ENCODE measurements at places on chromosomes 2 and 18.

GRCh38 chr2:15061268-15061667 lies 428.8 kb downstream of the LRATD1 start:
- no peak for DNase-seq

GRCh38 chr2:25056098-25056821 lies 14.4 kb downstream of the EFR3B start:
- DNase-seq, result no peak

GRCh38 chr2:229610333-229610732 lies 104.0 kb downstream of the DNER start:
- DNase-seq, result no peak

DNA sequence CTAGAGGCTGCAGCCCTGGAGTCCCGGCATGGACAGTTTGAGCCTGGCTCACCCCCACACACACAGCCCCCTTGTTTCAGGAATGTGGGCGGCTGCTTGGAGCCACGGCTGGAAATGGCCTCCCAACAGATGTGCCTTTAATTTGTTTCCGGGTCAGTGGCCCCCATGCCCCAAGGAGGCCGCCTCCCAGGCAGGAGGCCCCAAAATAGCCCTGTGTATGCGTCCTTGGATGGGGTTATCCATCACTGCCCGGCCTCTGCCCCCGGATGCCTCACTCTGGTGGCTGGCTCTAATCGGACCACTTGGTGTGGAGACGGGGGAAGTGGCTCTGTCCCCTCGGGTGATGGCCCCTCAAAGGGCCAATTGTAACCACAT lies 151.9 kb upstream of the MYCN start:
- no peak for DNase-seq

- no peak for DNase-seq
These were observed 50.6 kb downstream of the ABCG8 start for GRCh38 chr2:43889416-43889815.

- DNase-seq, result peak; percentile 79
These were observed 26.7 kb upstream of the ACTR3 start for GRCh38 chr2:113863144-113863543.

- DNase-seq, result no peak
These were observed 42.7 kb downstream of the ZFP36L2 start for GRCh38 chr2:43183743-43184142.

DNA sequence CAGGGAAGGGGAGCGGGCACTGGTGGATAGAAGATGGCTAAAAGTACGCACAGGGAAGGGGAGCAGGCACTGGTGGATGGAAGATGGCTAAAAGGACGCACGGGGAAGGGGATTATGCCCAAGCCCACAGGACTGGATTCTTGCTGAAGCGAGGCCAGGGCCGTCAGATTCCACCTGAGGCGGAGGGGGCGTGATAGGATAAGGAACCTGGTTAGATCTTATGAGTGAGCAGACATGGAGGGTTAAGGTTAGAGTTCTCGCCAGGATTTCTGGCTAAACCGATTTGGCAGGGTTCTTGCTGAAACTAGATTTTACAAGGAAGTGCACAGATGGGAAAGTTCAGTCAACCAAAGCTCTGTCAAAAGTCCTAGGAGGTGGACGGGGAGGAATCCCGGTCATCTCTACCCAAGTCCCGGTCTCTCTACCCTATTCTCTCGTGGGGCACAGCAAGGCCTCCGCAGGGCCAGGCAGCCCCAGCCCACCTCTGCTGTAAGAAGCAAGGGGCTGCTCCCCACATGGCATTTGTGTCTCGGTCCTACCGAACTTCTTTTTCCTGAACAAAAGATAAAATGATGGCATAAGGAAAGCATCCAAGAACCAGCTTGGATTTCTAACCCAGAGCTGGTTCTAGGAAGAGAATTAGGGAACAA lies 140.8 kb downstream of the PTGR3 start:
- no peak for DNase-seq

DNA sequence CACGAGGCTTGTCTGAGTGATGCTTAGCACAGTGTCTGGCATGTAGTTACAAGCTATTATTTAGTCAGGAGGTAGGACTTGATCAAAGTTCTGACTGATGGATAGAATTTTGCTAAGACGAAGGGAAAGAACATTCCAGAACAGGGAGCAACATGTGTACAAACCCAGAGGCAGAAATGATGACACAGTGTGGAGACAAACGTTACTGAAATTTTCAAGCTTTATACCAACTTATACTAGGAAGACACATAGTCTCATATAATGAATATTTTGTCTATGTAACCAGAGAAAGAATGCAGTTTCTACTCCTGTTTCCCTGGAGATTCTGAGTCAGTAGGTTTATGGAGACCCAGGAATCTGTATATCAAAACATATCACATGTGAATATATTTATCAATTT lies 123.4 kb downstream of the FAM124B start:
- no peak for DNase-seq

DNA sequence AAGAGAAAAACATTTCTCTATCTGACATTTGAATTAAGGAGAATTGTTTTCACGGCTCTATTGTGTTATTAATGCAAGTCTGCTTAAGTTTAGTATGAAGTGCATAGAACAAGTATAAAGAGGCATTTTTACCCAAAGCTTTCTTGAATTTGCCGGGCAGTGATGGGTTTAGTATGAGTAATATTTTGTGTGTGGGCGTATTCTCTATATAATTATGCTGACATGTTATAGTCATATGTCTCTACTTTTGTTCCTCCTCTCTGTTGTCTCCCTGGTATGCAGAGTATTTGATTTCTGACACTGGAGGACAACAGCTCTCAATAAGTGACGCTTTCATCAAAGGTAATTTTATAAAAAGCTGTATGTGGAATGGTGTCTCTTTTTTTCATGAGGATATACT lies 45.9 kb downstream of the PIKFYVE start:
- no peak for DNase-seq

DNA sequence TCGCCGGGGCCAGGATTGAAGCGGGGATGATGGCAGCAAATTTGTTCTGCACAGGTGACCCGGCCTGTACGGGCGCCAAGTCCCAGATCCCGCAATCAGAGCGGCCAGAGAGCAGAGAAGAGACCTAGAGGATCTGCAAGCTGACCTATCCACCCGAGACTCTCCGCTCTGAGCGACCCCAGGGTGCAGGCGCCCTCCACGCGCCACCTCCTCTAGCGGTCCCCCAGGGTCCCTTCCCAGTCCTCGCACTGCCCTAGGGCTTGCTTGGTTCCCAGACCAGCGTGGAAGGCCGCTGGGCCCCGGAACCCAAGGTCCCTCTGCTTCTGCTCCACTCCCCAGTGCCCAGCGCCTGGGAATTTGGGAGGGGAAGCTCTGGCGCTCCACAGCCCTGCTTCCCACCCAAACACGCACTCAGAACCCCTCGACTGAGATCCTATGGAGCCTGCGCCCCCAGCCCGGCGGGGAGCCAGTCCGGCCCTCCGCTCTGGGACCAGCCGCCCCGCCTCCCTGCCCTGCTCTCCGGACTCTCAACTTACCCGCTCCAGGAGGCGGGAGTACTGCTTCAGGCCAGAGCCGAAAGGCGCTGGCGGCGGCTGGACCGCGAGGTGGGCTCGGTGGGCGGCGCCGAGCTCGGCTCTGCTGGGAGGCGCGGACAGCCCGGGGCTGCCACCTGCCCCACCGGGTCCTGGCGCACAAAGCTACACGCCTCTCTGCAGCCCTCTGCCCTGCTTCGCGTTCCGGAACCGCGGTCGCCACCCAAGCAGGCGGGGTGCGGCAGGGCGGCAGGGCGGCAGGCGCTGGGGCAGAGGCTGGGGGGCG lies 3.0 kb upstream of the SIX3 start:
- no peak for DNase-seq

- DNase-seq, result no peak
These were observed 245.3 kb upstream of the ID2 start for GRCh38 chr2:8436585-8436984.

DNA sequence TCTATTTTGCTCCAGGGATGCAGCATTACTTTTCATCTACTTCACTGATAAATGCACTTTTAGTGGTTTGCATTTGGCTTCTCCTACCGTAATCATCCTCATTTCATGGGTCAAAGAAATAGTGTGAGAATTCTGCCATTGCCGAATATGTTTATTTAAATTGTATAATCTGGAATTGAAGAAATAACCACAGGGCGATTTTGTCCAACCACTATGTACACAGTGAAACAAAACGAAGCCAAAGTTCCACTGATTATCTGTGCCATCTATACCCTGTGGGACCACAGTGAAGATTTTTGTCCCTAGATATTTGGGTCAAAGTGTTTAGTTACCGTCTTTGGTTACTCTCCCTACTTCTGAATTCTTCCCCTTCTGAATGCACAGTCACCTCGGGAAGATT lies 888.6 kb upstream of the NRXN1 start:
- DNase-seq, result no peak

- no peak for DNase-seq
These were observed 12.4 kb upstream of the VAPA start for GRCh38 chr18:9901377-9901776.

DNA sequence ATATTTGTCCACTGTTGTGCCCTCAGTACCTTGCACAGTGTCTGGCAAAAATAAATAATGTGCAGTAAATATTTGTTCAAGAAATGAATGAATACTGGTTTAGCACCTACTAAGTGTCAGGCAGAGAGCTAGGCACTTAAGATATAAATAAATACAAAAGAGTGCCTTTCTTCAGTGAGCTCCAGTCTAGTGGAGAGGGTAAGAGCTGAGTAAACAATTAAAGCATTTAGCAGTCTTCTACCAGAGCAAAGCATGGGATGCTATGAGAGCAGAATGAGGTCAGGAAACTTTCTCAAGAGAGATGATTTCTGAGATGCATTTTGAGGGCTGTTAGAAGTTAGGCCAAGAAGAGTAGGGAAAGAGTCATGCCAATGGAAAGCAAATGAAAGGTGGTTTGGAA lies 314.7 kb downstream of the DSC3 start:
- no peak for DNase-seq

DNA sequence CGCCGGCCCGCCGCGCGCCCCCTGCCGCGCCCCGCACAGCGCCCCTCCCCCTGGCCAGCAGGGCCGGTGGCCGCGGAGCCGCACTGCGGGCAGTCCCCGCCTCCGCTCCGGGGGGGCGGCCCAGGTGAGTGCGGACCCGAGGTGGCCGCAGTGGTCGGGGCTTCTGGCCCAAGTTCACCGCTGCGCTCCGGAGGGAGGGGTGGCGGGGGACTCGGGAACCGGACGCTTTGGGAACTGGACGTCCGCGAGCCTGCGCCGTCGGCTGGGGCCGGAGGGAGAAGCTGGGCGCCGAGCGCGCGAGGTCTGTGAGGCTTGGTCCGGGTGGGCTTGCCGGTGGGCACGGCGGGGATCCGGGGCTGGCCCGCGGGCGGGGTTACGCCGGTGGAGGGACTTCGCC lies 591 bp upstream of the LDLRAD4 start:
- DNase-seq, result no peak

DNA sequence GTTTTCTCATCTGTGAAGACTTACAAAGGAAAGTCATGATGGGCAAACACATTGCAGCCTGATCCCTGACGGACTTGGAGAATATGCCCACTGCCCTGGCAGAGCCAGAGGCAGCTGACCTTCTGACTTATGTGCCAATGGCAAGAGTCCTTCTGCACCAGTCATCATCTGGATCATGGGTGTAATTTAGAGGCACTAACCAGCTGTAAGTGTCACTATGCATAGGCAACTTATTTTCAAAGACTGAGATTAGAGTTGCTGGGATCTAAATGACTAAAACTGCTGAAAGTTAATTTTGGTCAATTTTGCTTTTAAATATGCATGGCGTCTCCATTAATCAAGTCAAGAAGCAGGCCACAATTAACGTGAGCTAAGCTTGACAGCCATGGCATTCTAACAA lies 261.2 kb downstream of the BCL11A start:
- DNase-seq, result no peak

- DNase-seq, result no peak
These were observed 55.6 kb downstream of the VIL1 start for GRCh38 chr2:218474527-218474926.

DNA sequence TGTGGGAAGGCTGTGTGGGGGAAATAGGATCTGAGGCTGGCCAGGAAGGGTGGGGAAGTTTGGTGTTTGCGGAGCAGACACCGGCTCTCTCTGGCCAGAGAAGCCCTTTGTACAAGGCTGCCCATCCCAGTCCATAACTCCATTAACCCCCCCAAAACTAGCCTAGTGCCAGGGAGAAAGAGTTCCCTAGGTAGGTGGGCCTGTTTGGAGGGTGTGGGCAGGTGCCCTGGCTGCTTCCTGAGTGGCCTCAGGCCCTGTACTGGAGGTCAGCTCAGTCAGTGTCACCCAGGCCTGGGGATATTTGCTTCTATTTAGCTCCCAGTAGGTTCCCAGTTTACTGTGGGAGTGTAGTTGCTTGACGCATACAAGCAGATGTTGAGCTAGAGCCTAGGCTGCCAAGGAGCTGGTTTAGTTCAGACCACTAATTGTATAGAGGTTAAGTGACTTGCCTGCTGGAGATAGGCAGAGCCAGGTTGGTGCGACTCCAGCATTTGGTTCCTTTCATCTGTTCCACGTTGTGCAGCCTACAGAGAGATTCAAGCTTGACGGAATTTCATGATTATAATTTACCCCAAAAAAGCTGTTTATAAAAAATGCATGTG lies 2.9 kb upstream of the GREB1 start:
- DNase-seq, result no peak

- DNase-seq, result no peak
These were observed 57.9 kb upstream of the FRZB start for GRCh38 chr2:182924306-182924705.

GRCh38 chr2:27148801-27149439 lies at the start of gene TCF23:
Gene TCF23 (plus strand): TSS chr2:27149004. CDS start chr2:27149134, 130 bp downstream.
- DNase-seq, result no peak

DNA sequence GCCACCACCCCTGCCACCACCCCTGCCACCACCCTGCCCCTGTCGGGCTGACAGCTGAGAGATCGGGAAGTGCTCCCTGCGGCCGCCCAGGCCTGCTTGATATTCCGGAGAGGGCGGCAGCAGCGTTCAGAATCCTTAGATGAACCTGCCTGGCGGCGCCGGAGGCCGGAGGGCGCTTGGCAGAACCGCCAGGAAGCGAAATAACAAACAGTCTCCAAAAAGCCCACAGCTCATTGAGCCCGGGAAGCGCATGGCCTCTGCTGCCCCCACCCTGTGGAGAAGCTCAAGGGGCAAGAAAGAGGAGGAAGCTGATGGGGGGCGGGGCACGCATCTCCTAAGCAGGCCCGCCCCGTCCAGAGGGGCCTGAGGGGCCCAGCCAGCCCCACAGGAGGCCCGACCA lies 92.2 kb upstream of the MBOAT2 start:
- DNase-seq, result peak; percentile 45

DNA sequence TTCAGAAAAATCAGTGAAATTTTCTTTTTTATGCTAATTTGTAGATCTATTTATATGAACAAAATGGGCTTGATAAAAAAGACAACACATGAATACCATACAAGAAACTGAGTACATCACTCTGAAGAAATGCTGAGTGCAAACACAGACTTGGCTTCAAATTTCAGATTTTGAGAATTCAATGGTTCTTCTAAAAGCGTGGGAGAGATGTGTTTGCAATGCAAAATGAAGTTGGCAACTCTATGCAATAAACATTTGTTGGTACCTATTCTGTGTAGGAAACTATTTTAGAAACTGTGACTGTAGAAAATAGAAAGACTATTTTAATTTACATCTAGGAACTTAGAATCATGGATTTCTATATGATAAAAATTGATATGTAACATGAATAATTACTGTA lies 1834.1 kb upstream of the CELF4 start:
- DNase-seq, result no peak

GRCh38 chr2:199100326-199101110 lies 357.2 kb downstream of the SATB2 start:
- DNase-seq, result no peak

- no peak for DNase-seq
These were observed 624.9 kb downstream of the CBLN2 start for GRCh38 chr18:71919211-71919610.

GRCh38 chr2:216773072-216773471 lies 77.7 kb upstream of the IGFBP5 start:
- no peak for DNase-seq
